ENCODE measurements at places on chromosomes 11 and 22. TPM values are rescaled to one million over a fixed set of nuclear protein-coding genes. Genes with fewer than 3 reads are reported as not detected.

MS4A6E gene
- not detected for polyA plus RNA-seq

KCNQ1OT1 gene
- 0.65 TPM for polyA plus RNA-seq

ACTN3 gene
- 0.39 TPM for polyA plus RNA-seq

ANO1 gene
- 3.0 TPM for polyA plus RNA-seq

TMEM191C gene
- polyA plus RNA-seq, result 12.4 TPM

OR51B5 gene
- 0.33 TPM for polyA plus RNA-seq

YPEL4 gene
- 7.6 TPM for polyA plus RNA-seq

TSPAN4 gene
- polyA plus RNA-seq, result 99.8 TPM

RFPL1 gene
- 6.3 TPM for polyA plus RNA-seq

All from spinal cord (tissue), 10 donors.